ENCODE measurements at places on chromosomes 1 and 21.

GRCh38 chr1:211520641-211521040 is 28.7 kb upstream of the RD3 start:
- DNase-seq, result no peak

- DNase-seq, result no peak
These were observed 78.9 kb upstream of the ACTRT2 start for GRCh38 chr1:2942410-2942809.

GRCh38 chr1:15939181-15940109 is 36.5 kb downstream of the ZBTB17 start:
- no peak for DNase-seq

GRCh38 chr1:61083807-61084440 is 1.6 kb downstream of the NFIA start:
- no peak for DNase-seq

- DNase-seq, result peak; percentile 98
These were observed 180.1 kb upstream of the PRMT6 start for GRCh38 chr1:106876384-106876783.

GRCh38 chr1:46248122-46248920 is 758 bp downstream of the RAD54L start:
- DNase-seq, result peak; percentile 46

- DNase-seq, result no peak
These were observed 27.1 kb upstream of the HAO2 start for GRCh38 chr1:119341372-119341947.

- no peak for DNase-seq
These were observed 80.0 kb downstream of the CAMK2N1 start for GRCh38 chr1:20405893-20406604.

GRCh38 chr1:15740924-15741850 is 1.1 kb upstream of the TMEM82 start:
- DNase-seq, result peak; percentile 17

DNA sequence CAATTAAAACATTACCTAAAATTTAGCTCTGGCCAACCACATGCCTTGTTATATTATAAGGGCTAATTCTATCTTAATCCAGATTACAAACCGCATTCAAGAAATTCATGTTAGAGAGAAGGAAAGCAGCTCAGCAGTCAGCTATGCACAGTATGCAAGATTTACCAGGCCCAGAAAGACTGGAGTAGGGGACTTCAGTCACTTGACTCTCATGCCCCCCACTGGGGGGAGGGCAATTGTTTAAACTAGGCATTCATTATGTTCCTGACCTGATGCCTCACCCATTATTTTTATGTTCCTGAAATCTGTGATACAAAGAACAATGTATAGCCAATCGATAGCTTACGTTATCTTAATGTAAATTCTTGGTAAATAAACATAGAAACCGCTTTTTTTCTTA is 96.9 kb downstream of the ZNF644 start:
- no peak for DNase-seq

DNA sequence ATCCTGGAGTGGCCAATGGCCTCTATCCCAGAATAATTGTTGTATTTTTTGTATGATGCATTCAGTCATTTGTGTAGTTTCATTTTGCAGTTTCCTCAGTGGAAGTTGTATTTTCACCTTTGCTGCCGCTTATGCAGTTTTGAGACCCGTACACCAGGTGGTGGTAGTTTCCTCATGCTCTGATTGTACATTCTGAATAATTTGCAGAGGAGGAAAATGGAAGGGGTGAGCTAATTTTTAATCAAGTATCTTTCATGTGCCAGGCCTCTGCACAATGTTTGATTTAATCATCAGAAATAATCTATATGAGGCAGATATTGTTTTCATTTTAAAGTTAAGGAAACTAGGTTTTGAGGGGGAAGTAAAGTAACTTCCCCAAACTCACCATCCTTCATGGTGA is 29.5 kb downstream of the HLX start:
- peak; percentile 45 for DNase-seq

GRCh38 chr1:7824701-7825100 is 28.2 kb downstream of the UTS2 start:
- no peak for DNase-seq

DNA sequence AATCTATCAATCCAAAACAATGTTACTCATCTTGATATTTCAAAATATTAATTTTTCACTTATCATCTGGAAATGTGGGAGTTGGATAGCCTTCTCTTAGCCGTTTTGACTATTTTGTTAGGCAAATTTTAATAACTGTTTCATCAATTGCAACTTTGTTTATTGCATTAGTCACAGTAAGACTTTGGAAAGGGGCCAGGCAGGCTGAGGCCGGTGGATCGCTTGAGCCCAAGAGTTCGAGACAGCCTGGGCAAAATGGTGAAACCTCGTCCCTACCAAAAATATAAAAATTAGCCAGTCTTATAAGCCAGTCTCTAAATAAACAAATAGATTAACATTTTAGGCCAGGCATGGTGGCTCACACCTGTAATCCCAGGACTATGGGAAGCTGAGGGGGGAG is 113.0 kb upstream of the NR5A2 start:
- DNase-seq, result no peak

DNA sequence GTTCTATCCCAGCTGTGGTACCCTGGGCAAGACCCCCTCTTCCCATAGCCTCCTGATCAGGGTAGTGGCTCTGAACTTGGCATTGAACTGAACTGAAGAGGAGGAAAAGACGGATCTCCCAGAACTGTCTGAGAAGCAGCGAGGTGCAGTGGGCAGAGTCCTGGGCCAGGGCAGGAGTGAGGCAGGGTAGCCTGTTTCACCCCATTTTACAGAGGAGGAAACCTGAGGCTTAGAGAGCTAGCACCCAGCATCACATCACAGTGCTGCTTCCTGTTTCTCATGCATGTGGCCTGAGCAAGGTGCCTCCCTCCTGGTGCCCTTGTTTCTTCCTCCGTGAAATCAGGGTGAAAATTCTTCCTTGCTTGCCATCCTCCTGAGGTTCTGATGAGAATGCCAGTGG is 17.1 kb downstream of the ZNF362 start:
- DNase-seq, result no peak

DNA sequence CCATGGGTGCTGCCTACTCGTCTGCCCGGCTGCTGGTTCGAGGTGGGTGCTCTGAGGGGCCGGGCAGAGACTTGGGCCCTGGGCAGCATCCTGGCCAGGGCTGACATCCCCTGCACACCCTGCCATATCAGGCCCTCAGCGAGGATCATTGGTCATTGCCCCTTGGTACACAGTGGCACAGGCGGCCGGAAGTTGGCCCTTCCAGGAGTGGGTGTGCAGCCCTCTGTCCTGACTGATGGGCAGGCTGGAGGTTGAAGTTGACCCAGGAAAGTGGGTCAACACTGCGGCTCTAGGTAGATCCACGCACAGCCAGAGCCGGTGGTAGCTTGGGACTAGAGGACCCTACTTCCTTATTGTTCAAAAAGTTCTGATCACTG is 72.9 kb downstream of the TRIM11 start:
- DNase-seq, result no peak

DNA sequence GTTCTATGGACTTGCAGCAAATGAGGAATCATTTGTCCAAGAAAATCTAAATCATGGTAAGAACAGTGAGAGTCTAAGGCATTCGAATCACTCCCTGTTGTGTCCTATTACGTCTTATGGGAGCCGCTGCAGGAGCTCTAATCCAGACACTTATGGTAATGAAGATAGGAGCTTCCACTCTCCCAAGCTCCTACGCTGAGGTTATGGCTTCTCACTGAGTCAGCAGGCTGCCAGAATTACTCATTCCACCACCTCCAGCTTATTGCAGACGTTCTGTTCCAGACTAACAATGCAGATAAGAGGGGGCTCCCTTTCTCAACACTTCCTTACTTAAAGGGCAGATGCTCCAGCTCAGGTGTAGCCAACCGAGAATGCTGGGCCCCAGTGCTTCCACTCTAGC is 212.6 kb downstream of the GREM2 start:
- peak; percentile 28 for DNase-seq

DNA sequence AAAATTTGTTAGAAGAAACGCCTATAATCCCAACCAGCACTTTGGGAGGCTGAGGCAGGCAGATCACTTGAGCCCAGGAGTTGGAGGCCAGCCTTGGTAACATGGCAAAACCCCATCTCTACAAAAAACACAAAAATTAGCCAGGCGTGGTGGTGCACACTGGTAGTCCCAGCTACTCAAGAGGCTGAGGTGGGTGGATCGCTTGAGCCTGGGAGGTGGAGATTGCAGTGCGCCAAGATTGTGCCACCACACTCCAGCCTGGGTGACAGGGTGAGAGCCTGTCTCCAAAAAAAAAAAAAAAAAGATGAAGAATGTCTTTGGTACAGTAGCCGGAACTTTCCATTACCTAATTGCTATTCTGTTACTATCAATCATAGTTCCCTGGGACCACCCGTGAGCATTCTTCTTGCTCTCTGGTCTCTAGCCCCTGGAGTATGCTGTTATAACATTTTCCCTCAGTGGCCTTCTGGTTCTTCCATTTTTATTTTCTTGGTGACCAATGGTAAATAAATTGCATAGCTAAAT is 43.4 kb downstream of the WASF2 start:
- no peak for DNase-seq

GRCh38 chr1:237232501-237232900 is 190.5 kb downstream of the RYR2 start:
- DNase-seq, result no peak

DNA sequence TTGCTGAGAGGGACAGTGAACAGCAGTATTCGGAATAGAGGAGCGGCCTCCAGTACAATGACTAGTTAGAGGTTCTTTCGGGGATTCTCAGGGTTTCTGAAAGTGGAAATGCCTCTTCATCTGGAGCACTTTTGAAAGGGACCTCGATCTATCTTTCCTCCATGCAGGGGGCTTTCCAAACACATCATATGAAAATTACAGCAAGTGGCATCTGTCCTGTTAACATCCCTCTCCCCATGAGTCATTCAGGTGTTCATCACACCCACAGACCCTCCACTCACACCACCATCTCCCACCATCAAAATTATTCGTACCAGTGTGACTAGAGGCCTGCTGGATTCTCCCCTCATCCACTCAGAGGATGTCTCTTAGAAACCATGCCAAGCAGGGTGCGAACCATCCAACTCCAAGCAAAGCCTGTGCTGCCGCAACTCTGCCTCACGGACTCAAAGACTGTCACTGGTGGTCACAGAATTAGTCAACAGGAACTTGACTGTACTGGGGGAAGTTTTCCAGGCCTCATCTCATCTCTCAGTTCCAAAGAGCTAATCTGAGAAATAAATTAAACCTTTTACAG is 211.1 kb downstream of the MRPL39 start:
- peak; percentile 14 for DNase-seq

DNA sequence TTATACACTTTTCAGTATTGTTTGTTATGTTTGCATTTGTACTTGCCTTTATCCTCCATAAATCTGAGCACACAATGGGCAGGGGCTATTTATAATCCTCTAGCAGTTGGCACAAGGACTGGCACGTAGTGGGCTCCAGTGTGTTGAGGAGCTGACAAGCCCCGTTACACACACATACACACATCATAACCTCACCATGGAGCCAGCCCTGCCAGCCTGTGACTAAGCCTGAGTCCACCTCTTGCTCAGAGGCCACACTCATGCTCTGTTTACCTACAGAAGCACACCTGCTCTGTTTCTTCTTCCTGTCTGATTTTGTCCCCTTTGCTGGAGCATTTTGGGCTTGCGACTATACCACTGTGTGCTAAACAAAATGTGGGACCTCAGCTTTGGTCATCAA is 64.5 kb upstream of the SPATA6 start:
- no peak for DNase-seq

- no peak for DNase-seq
These were observed 20.8 kb downstream of the ZBTB8B start for GRCh38 chr1:32485554-32486255.

Data from MV-4-11 (cell line).